ENCODE measurements at places on chromosomes 7 and 10.

GRCh38 chr10:89470628-89471027, 56.3 kb downstream of the IFIT5 start:
- DNase-seq, result no peak

GRCh38 chr10:120978589-120979252, 127.6 kb downstream of the WDR11 start:
- no peak for DNase-seq

DNA sequence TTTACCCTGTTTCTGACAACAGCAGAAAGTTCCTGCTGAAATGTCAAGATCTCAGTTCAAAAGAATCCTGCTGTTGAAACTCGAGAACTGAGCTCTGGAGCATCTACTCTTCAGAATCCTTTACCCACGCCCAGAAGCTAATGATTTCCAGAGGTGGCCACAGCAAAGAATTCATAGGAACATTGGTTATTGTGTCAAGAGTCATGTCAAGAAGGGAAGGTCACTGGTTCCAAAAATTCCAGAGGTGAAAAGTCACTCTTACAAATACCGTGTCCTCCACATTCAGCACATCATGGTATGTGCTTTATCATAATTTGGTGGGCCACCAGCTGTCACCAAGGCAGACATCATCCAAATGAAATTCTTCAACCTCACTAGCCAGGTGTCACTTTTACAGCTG, 394.4 kb upstream of the NPVF start:
- DNase-seq, result no peak

DNA sequence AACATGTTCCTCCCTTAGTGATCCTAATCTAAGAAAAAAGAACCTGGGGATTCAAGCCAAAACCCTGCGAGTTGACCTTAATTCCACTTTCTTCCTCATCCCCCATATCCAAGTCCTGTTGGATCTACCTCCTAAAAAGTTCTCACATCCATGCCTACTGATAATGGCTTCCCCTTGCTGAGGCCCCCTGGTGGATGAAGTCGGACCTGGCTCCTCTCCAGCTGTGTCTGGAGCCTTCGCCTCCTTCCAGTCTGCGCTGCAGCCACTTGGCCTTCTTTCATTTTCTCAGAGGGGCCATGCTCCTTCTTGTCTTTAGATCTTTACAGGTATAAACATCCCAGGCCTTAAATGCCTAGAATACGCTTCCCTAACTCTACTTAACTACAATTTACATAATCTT, 8.1 kb downstream of the PDE1C start:
- DNase-seq, result no peak

DNA sequence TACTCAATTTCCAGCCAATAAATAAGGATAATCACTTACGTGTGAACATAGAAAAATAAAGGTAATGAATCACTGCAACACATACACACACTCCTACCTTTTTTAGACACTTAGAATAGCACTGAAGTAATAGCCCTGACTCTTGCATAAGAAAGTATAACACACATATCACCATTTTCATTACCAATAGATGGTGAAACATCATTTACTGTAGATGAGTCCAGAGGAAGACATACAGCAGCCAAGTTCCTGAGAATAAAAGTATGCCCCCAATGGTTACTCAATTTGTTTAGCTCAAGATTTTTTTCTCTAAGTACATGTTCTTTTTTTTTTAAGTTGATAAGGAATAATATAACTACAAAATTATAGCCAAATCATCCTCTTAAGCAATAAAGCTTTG, 316.3 kb downstream of the PARD3 start:
- no peak for DNase-seq

DNA sequence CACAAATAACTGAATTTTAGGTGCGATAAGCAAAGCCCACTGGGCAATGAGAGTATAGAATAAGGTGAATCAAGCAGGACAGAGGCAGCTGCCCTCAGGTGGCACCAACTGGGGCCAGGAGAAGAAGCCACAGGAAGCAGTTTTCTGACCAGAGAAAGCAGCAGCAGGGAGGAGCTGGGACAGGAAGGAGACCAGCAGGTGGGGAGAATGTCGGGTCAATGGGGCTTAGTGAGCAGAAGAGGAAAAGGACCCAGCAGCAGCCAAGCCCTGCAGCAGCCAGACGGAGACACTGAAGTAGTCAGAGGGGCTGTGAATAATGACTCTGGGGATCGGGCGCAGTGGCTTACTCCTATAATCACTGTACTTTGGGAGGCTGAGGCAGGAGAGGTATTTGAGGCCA, 209.6 kb upstream of the SH2B2 start:
- no peak for DNase-seq

DNA sequence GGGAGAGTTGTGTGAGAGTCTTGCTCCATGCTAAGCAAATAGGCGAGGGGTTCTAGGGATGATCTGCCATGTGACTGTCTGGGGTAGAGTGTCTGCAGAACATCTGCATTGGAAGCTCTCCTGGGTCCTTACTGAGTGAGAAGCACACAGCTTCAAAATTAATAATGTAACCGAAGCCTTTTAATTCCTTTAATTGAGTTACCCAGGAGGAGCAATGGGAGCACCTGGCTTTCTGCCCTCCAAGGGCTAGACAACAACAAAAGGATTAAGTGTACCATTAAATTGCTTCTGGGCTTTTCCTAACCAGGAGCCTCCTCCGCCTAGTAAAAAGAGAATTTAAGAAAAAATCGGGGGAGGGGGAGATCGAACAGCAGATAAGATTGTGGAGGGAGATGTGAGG, 102.0 kb upstream of the TBX20 start:
- DNase-seq, result no peak

- DNase-seq, result no peak
Measured at GRCh38 chr10:100817268-100817839, 72.0 kb downstream of the PAX2 start.

DNA sequence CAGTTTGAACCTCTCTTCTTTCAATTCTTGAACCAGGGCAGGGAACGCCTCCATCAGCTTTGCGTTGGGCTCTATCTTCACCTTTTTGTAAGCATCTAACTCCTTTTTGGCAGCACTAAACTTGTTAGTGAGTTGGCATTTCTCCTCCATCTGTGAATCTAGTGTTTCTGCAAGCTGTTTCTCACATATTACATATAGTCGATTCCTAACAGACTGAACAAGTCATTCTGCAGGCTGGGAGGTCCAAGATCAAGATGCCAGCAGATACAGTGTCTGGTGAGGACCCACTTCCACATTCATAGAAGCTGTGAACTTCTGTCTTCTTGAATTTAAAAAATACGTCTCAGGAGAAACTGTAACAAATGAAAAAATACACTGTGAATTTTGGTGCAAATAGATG, 539.7 kb downstream of the ANKRD7 start:
- no peak for DNase-seq

DNA sequence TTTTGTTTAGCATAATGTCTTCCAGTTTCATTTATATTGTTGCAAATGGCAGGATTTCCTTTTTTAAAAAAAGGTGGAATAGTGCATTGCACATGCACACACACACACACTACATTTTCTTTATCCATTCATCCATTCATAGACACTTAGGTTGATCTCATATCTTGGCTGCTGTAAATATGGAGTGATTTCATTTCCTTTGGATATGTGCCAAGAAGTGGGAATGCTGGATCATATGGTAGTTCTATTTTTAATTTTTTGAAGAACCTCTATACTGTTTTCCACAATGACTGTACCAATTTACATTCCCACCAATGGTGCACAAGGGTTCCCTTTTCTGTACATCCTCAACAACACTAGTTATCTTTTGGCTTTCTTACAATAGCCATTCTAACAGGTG, 68.9 kb downstream of the EBLN1 start:
- no peak for DNase-seq

DNA sequence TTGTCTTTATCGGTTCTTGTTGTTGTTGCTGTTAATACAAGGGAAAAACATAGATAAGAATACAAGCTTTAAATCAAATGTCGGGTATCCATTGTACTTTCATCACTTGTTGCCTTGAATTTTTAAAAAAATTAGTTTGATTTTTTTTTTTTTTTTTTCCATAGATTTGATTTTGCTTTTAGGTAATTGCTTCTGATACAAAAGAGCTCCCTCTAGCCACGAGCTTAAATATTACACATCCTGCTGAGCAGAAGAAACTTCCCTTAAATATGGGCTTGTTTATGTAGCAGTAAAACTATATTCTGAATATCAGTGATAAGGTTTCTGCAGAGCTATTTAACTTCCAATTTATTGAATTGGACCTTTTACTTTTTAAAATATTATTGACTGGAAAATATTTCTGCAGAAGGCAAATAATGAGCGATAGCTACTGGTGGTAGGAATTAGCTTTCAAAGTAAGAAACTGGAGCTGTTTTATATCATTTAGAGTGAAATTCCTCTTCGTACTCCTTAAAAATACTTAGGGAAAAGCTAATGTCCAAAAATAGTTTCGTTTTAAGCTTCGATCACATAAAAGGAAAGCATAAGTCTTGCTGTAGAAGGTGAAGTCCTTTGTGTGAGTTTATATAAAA, 216.9 kb downstream of the POLR1F start:
- DNase-seq, result no peak

DNA sequence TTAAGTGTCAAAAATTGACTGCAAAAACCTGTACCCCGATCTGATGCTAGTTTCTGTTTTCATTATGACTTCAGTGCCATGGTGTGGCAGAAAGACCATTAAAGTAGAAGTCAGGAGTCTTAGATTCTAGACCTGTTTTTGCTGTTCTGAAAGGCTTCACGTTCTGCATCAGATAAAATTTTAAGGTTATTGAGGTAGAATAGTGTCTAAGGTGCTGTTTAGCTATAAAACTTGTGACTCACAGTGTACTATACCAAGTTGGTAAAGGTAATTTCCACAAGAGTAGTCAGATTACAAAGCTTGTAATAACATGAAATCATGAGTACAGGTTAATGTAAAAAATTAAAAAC, 38.6 kb downstream of the ZNRF2 start:
- DNase-seq, result no peak

- no peak for DNase-seq
Measured at GRCh38 chr7:94397722-94398121, 3.0 kb downstream of the COL1A2 start.

- DNase-seq, result no peak
Measured at GRCh38 chr7:158024351-158024715, 563.3 kb downstream of the PTPRN2 start.

DNA sequence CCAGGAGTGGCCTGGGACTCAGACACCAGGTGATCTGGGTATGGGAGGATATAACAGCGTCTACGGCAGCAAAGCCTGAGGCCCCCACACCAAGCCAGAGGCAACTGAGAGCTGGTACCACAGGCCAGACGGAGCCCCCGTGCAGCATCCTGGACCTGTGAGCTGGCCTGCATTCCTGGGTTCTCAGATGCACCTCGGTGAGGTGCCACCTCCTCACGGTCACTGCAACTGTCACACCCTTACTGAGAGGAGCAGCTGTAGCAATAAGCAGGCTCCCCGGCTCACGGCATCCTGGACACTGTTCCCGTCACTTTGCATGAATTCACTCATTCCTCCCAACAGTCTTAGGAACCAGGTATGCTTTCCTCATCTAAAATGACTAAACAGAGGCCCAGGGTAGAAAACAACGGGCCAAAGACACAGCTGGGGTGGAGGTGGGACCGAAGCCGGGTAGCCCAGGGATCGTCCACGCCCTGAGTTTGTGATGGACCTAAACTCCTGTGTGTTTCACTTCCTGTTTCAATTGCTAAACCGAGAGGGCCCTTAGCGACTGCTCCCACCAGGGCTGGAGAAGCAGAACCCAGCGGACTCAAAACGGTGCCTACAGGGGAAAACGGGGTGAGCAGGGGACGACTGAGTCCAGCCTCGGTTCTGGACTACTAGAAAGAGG, 98.7 kb downstream of the CTBP2 start:
- no peak for DNase-seq

DNA sequence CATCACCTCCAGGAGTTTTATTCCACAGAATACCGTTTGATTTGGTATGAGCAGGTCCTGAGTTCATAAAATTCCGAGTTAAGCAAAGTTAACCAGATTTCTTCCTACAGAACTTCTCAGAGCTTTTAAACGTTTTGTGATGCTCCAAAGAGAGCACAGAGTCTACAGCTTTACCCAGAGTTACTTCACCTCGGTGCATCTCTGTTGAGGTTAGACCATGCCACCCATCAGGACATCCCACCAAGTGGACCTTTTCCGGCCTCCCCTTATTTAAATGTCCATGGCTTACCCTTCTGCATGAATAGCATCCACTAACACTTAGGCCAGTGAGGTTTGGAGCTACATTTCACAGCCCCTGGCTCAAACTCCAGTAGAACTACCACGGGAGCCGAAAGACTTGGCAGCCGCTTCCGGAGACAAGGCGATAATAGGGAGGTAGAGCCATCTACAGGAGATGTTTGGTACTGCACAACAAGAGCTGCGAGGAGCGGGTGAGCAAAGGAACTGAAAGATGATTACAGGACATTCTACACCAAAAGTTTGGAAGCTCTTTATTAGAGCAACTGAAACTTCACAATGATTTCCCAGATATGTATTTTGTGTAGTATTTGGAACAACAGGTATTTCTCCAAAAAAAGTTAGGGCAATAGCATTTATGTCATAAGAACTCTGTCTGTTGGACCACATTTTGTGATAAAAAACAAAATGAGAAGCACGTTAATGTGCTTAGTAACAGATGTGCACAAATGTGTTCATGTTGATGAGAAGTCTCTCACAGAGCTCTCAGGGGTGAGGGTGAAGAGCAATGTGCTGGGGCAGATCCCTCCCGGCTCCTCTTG, 174.7 kb downstream of the HERPUD2 start:
- DNase-seq, result peak; percentile 28

- DNase-seq, result no peak
Measured at GRCh38 chr10:110487411-110488331, 10.0 kb upstream of the DUSP5 start.

DNA sequence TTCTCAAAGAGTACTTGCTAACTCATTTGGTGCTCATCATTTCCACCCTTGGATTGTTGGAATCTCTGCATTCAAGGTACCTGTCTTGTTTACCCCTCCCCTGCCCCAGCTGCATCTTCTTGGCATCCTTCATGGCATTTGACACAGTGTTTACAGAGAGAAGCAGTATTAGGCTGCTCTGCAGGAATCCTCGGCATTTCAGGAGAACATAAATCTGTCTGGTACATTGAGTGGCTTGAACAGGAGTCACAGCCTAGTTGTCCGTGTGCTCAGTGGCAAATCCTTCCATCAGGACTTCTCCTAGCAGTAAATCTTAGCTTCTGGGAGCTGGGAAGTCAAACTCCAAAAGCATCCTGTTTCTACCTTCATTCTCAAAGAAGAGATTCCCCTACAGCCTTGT, 136.8 kb upstream of the YAE1 start:
- no peak for DNase-seq

DNA sequence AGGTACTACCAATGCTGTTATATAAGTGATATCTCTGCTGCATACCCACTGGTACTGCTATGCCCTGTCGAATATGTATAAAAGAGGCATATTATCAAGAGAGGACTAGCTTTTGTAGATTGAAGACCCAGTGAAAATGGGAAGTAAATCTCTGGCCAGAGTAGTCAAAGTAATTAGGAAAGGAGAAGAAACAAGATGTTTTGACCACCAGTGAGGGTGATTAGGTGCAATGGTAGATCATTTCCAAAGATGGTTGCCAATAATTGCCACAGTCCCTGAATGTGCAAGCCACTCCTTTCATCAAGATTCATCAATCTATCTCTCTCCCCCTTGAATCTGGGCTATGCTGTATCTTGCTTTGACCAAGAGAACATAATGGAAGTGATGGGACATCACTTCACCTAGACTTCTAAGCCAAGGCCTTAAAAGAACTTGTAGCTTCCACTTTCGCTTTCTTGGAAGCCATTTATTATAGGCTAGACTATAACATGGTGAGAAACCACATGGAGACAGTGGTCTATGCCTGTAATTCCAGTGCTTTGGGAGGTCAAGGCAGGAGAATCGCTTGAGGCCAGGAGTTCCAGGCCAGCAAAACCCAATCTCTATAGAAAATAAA, 52.6 kb upstream of the ST8SIA6 start:
- no peak for DNase-seq

GRCh38 chr7:31782411-31782991, 95.5 kb downstream of the PPP1R17 start:
- DNase-seq, result no peak

Measured in left renal cortex interstitium (tissue), 4 donors.